ENCODE measurements at places on chromosomes 11 and 22.

GRCh38 chr11:16604794-16605388 lies 133.6 kb upstream of the C11orf58 start:
- DNase-seq: no peak

DNA sequence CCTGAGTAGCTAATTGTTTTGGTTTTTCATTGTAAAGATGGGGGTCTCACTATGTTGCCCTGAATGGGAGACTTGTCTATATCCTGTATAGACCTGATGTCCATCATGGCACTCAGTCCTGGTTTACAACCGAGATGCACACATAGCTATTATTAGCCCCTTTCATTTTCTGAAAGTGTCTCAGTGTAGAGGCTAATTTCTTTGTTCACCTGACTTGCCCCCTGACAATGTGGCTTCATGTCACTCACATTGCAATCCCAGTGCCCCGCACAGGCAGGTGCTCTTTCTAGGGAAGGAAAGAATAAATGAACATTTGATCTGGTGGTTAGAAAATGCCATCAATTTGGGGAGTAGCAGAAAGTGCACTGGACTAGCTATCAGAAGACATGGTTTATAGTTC lies 13.1 kb upstream of the KDM2A start:
- no peak for DNase-seq

DNA sequence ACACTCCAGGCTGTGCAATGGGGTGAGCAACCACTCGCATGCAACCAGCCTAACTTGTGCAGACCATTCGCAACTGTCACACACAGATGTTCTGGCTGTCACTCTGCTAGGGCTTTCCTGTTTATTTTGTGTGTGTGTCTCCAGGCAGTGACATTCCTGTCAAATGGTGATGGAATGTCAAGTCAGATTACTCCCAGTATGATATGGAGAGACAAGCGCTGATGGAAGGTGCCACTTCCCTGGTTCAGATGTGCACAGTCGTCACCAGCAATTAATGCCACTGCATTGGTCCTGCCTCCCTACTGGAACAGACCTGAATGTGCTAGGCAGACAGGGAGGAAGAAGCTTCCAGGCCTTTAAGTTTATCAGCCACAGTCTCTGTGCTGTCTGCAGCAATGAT lies 442.4 kb upstream of the ISX start:
- DNase-seq: no peak

DNA sequence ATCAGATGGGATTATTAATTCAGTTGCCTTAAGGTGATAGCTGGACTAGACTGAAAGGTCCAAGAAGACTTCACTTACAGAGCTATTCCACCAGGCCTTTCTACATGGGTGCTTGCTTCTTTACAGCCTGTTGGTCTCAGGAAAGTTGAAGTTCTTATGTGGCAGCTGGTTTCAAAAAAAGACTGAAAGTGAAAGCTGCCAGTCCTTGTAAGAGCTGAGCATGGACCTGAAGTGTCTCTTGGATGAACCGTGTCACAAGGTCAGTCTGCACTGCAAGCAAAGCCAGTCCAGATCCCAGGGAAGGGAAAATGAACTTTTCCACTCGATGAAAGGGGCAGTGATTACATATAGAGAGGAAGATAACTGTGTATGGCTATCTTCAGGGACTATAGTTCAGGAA lies 201.5 kb upstream of the LUZP2 start:
- DNase-seq: no peak

GRCh38 chr11:13672576-13673210 lies 4.2 kb downstream of the FAR1 start:
- no peak for DNase-seq

DNA sequence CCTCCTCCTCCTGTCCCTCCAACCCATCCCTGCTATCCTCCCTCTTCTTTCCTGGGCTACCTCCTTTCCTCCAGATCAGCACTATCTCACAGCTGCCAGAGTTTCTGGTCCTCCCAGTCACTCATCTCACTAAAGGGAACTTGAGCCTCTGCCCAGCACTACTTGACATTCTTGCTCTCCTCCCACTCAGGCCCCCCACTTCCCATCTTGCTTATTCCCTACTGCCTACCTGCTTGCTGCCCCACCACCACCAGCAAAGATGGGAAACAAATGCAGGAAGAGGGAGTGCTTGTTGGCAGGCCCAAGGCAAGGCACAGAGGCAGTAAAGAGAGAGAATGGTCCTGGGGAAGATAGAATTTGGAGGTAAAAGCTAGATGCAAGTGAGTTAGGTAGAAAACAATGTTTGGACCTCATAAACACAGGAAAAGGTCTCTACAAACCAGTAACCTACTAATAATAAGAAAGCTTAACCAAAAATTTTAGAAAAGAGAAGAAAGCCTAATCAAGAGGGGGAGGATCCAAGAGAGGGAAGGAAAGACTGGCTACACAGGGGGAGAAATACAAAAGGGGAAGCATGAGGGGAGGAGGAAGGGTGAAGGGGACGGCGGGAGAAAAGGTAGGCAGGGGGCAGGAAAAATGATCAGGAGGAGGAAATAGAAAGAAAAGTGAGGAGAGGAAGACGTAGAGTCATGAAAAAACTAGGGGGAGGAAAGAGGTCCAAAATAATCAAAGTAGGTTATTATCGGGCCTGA lies 63.6 kb downstream of the PAK1 start:
- DNase-seq: no peak

DNA sequence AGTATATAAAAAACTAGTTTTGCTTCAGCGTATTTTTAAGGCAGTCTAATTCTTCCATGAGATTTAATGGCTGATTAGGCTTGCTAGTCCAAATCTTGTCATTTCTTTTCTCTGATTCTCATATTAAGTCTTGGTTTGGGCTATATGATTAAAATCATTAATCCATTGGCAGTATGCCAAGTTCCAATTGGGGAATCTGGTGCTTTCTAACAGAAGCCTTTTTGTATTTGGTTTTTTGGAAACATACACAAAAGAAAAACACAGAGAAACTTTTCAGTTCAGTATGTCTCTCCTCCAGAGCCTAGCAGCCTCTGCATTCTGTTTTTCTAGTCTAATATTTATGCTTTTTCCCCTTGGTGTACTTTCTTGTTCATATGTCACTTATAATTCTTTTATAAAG lies 37.9 kb downstream of the SWAP70 start:
- no peak for DNase-seq

GRCh38 chr22:25081409-25081824 lies 118.2 kb upstream of the CRYBB3 start:
- DNase-seq: no peak

DNA sequence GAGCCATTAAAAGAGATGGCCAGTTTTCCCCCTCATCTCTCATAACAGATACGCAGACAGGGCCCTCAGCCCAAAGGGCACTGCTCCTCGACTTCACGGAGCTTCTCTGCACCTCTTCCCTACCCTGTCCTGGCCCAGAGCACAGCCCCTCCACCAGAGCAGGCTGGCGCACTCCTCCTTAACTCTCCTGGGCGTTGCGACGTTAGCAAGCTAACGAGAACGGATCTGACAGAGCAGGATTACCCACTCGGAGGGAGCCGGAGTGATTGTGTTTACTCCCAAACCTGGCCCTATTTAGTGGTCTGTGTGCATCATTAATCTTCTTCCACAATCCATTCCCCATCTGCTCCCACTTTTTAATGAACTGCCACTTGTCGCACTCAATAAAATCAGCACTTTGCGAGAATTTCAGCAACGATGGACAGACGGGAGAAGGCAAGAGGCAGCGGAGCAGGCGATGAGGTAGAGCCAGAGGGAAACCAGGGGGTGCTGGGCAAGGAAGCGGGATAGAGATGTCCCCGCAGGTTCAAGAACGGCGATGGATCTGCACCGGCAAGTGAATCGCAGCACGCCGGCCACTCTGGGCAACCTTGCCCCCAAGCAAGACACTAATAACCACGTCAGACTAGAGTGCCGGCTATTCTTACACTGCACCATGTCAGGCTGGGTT lies 159.4 kb downstream of the BUD13 start:
- DNase-seq: no peak

DNA sequence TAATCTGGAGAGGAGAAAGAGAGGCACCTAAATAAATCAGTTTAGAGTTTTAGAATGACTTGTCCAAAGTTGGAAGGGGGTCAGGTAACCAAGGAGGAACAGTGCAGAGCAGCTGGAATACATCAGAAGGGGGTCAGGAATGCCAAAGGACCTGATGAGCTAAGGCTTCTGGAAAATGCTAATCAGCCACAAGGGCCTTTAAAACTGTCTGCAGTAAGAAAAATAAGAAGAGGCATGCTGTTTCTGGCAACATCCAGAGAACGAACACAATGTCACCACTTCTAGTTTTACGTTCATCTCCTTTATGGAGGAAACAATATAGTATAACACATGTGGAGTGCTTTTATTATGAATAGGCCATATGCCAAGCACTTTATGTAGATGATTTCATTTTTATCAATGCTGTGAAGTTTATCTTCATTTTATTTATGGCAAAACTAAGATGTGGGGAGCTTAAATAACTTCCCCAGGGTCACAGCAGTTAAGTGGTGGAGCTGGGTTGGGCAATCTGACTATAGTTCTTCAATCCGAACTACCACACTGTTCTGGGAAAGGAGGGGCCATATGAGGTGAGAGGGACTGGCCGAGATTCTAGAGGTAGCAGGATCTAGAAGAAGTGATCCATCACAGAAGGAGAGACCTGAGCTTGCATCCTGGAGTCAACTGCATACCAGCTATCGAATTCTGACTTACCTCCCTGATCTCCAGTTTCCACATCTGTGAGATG lies 22.6 kb downstream of the ACO2 start:
- no peak for DNase-seq

DNA sequence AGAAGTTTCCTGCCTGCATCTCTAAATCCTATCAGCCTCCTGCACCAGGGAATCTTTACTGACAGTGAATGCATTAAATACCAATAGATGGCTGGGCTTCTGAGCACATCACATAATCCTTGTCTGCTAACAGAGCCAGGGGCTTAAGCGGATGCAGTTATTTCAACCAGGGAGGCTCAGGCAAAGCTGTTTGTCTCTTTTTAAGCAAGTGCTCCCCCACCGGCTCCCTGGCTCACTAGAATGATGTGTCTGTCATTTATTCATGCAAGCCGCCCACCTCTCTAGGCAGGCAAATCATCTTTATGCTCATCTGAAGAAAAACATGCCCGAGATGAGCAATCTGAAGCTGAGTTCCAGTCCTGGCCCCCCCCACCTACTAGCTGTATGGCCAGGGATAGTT lies 182.3 kb downstream of the TENM4 start:
- DNase-seq: peak; percentile 34

DNA sequence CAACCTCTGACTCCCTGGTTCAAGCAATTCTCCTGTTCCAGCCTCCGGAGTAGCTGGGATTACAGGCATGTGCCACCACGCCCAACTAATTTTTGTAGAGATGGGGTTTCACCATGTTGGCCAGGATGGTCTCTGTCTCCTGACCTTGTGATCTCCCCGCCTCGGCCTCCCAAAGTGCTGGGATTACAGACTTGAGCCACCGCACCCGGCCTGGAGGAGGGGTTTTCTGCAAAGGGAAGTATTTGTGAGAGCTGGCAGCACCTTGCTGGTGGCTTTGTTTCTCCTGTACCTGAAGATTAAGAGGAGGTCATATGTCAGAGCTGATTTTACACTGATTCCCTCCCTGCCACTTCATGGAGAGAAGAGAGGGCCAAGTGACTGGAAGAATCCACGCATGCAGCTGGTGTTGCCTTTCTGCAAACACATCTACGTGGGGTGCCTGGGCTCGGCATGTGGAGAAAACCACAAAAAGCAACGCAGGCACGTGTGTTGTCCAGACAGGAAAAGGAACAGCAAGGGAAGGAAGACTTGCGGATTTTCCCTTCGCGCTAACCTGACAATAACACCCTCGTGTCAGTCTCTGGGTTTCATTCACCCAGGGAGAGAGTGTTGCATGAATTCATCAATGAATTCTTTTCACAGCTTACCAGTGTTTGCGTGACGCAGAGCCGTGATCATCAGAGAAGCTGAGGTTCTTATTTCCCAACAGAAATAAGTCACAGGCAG lies 61.9 kb downstream of the TSPAN18 start:
- DNase-seq: no peak

GRCh38 chr22:37752189-37753087 lies 55.3 kb upstream of the GCAT start:
- peak; percentile 47 for DNase-seq

DNA sequence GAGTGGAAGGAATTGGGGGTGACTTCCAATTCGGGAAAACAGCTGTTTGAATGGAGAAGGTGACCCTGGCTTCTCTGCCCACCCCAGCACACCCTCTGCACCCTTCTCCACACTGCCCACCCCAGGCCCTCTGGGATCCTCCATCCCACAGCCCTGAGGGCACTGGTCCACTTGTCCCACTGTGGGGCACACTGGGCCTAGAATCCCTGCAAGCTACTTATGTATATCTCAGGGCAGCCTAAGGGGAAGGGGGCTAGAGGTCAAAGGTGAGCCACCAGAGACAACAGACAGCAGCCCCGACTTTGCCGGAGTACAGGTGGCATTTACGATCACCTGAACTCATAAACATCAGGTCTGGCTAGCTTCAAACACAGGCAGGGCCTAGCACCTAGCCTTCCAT lies 673 bp upstream of the SCUBE2 start:
- no peak for DNase-seq

DNA sequence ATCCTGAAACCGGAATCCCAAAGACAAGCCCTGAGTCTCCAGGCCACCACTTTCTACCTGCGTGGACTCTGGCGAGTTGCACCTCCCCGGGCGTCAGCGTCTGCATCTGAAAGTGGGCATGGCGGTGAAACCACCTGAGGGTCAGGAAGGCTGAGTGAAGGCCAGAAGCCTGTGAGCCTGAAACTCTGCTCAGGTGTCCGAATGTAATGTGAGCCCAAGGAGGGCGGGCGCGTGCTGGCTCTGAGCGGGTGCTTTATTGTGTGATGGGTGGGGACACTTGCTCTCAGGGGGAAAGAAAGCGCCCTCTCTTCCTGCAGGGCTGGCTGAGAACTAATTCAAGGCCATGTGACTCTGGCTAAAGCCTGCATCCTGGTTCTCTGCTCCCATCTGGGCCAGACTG lies 135.6 kb downstream of the ST3GAL4 start:
- no peak for DNase-seq

DNA sequence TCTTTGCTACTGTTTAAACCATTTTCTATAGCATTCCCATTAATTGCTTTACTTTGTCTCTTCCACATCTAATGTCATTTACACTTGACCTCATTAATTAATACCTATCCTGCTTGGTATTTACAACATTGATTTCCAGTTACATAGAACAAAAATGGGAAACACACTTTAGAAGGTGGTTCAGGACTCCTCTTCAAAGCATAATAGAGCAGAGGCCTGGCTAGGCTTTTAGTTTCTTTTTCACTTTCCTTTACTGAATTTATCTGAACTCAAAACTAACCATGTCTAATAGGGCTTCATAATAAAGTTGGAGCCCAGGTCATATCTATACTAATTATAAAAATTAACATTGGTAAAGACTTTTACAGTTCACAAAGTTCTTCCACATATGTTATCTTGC lies 648.0 kb upstream of the KIRREL3 start:
- no peak for DNase-seq

GRCh38 chr11:74055938-74056337 lies 47.1 kb upstream of the UCP3 start:
- DNase-seq: no peak

GRCh38 chr11:11813288-11813962 lies 28.3 kb upstream of the USP47 start:
- no peak for DNase-seq
